Activated T-helper 17 cell treated with anti-CD3 and anti-CD28 coated beads, Interleukin-2, amount 50 U/mL, for 72 hours (primary cell): ENCODE measurements at places on chromosomes 2 and 18. TPM values are rescaled to one million over a fixed set of nuclear protein-coding genes. Genes with fewer than 3 reads are reported as not detected.
A peak's percentile ranks its signal among the peaks of the same experiment; 100 is the strongest.

DNA sequence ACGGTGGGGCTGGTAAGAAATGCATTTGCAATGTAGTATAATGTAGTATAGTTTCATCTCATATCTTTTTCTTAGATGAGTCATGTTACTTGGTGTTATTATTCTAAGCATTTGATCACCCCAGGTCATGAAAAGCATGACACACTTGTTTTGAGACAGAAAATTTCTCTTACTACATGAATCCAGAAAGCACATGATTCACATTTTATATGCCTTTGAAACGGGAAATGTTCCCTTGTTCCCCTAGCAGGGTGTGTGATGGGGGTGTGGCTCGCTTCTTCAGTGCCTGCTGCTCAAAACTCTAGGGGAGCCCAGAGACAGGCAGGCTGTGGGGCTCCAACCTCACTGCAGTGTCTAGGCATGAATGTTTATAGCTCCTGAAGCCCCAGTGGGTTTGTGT is 116.0 kb upstream of the RAB27B start:
- H3K4me3 ChIP-seq = no peak overlapping the region
- ATAC-seq = peak; percentile 76
- H3K36me3 ChIP-seq = no peaks in the 10 kb centered on the region
- peaks cover 10% of the 10 kb centered on the region for H3K27me3 ChIP-seq

TFCP2L1 gene
- 0.03 TPM for total RNA-seq

- H3K27me3 ChIP-seq = peaks cover 22% of the 10 kb centered on the region
- H3K4me1 ChIP-seq = no peaks in the 10 kb centered on the region
- H3K4me3 ChIP-seq = no peak overlapping the region
- H3K27ac ChIP-seq = no peak overlapping the region
Measured at GRCh38 chr2:170204298-170204951, 26.5 kb downstream of the MYO3B start.

MFSD6 gene
- 33.5 TPM for total RNA-seq

GRCh38 chr2:25304826-25305596 is 36.7 kb downstream of the DNMT3A start:
- peaks cover 98% of the 10 kb centered on the region for H3K36me3 ChIP-seq
- H3K4me3 ChIP-seq = peak overlapping the region; percentile 15
- H3K27me3 ChIP-seq = no peaks in the 10 kb centered on the region
- H3K4me1 ChIP-seq = peaks cover 54% of the 10 kb centered on the region
- peak overlapping the region; percentile 10 for H3K27ac ChIP-seq
- no peak for ATAC-seq

CNDP1 gene
- total RNA-seq = not detected

DSG1 gene
- not detected for total RNA-seq

- peaks cover 3% of the 10 kb centered on the region for H3K27me3 ChIP-seq
- no peaks in the 10 kb centered on the region for H3K36me3 ChIP-seq
- ATAC-seq = no peak
- no peaks in the 10 kb centered on the region for H3K4me1 ChIP-seq
- no peak overlapping the region for H3K4me3 ChIP-seq
Measured at GRCh38 chr2:126856403-126856802, 42.3 kb upstream of the TEX51 start.

- peak overlapping the region; percentile 88 for H3K27ac ChIP-seq
- peak; percentile 18 for ATAC-seq
- peaks cover 76% of the 10 kb centered on the region for H3K36me3 ChIP-seq
- H3K4me3 ChIP-seq = peak overlapping the region; percentile 79
Measured at GRCh38 chr2:241111440-241111805, 9.3 kb upstream of the MTERF4 start.

GRCh38 chr2:216119986-216120385 is 10.8 kb downstream of the XRCC5 start:
- H3K27me3 ChIP-seq = no peaks in the 10 kb centered on the region
- peak overlapping the region; percentile 93 for H3K27ac ChIP-seq
- peaks cover 100% of the 10 kb centered on the region for H3K36me3 ChIP-seq
- H3K4me3 ChIP-seq = peak overlapping the region; percentile 72
- peaks cover 41% of the 10 kb centered on the region for H3K4me1 ChIP-seq
- peak; percentile 84 for ATAC-seq

TEKT4 gene
- not detected for total RNA-seq

DNA sequence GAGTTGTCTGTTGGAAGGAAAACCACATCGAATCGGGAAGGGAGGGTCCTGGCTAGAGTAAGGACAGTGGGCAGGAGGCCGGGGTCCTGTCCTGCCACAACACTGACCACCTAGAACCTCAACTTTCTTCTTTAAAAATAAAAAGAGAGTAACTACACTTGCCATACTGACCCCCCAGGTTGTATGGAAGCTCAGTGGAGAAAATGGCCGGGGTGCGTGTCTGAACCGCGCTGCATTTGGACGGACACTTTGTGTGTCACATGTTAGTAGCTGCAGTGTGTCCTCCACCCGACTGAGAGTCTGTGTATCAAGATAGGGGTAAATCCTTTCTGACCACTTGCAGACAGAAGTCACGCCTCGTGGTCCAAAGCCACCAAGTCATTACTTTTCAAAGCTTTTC is 87.0 kb downstream of the GBX2 start:
- no peaks in the 10 kb centered on the region for H3K27me3 ChIP-seq
- no peaks in the 10 kb centered on the region for H3K4me1 ChIP-seq
- H3K4me3 ChIP-seq = no peak overlapping the region
- no peaks in the 10 kb centered on the region for H3K36me3 ChIP-seq
- no peak for ATAC-seq

- ATAC-seq = no peak
- H3K4me3 ChIP-seq = no peak overlapping the region
- H3K27ac ChIP-seq = no peak overlapping the region
- no peaks in the 10 kb centered on the region for H3K4me1 ChIP-seq
- H3K36me3 ChIP-seq = no peaks in the 10 kb centered on the region
Measured at GRCh38 chr2:212530991-212531390, 7.6 kb downstream of the ERBB4 start.

GRCh38 chr2:220894069-220894468 is 678.0 kb downstream of the EPHA4 start:
- no peak for ATAC-seq
- H3K36me3 ChIP-seq = no peaks in the 10 kb centered on the region
- H3K4me3 ChIP-seq = no peak overlapping the region
- H3K27me3 ChIP-seq = peaks cover 5% of the 10 kb centered on the region

- H3K27me3 ChIP-seq = peaks cover 7% of the 10 kb centered on the region
- no peak overlapping the region for H3K27ac ChIP-seq
- H3K36me3 ChIP-seq = no peaks in the 10 kb centered on the region
- no peak overlapping the region for H3K4me3 ChIP-seq
- ATAC-seq = no peak
- H3K4me1 ChIP-seq = no peaks in the 10 kb centered on the region
Measured at GRCh38 chr2:75099521-75099922, 99.8 kb downstream of the TACR1 start.

DNA sequence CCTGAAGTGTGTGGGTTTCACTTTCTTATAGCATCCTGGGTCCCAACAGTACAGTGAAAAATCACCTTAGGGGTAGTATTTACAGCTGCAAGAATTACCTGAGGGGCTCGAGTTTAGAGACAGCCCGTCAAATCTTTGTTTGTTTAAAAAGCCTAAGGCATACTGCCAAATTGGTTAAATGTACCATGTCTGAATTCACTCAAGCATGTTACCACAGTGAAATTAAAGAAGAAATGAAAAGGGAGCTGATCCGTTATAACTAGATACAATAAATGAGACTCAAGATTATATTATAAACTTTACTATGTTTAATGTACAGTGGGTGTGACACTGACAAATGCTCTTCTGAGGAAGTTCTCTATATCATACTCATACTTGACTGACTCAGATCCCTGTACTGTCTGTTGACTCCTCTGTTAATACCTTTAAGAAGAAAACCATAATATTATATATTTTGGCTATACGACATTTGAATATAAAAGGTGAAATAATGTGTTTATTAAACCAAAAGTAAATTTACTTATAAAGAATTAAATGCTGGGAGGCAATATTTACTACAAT is 107.3 kb downstream of the TMEFF2 start:
- H3K27me3 ChIP-seq = peaks cover 13% of the 10 kb centered on the region
- no peaks in the 10 kb centered on the region for H3K36me3 ChIP-seq
- ATAC-seq = no peak
- H3K4me3 ChIP-seq = no peak overlapping the region
- no peak overlapping the region for H3K27ac ChIP-seq

DNA sequence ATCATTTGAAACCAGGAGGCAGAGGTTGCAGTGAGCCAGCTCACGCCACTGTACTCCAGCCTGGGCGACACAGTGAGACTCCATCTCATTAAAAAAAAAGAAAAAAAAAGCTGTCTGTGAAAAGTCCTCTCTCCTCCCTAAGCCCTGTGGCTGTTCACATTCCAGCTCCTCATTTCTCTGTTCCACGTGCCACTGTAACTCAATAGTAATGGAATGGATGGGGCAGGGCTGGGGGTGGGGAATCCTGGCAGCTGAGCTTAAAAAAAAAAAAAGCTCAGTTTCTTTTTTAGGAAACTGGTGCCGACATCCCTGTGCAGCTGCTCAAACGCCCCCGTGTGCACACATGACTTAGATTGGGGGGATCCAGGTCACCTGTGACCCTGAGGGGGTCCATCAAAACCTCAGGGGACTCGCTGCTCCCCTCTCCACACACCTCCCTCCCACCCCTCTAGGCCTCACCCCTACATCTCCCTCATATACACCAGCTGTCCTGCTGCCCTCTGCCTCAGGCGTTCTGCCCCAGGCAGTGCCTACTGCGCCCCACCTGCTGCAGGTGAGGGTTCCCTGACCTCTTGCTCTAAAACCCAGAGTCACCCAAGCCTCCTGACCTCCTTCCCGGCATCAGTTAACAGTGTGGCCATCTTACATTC is 255.4 kb downstream of the AGAP1 start:
- ATAC-seq = no peak
- no peaks in the 10 kb centered on the region for H3K4me1 ChIP-seq
- peaks cover 5% of the 10 kb centered on the region for H3K36me3 ChIP-seq
- peaks cover 7% of the 10 kb centered on the region for H3K27me3 ChIP-seq
- no peak overlapping the region for H3K27ac ChIP-seq
- H3K4me3 ChIP-seq = no peak overlapping the region

REEP1 gene
- 0.26 TPM for total RNA-seq

DNA sequence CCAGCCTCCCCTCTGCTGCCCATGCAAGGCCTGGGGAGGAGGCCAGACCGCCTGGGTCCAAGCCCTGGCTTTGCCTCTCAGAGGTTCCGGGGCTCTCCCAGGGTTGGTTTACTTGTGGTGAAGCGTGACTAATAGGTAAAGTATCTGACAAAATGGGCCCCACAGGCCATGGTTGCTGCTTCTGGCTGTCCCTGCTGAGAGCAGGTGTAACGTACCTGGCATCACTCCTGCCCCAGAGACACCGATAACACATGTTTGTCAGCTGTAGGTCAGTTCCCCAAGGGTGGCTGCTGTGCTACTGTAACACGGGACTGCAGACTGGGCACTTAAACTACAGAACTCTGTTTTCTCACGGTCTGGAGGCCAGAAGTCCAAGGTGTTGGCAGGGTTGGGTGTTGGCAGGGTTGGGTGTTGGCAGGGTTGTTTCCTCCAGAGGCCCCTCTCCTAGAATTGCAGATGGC is 34.1 kb downstream of the ODC1 start:
- H3K27me3 ChIP-seq = no peaks in the 10 kb centered on the region
- no peak overlapping the region for H3K4me3 ChIP-seq
- ATAC-seq = peak; percentile 43

DNA sequence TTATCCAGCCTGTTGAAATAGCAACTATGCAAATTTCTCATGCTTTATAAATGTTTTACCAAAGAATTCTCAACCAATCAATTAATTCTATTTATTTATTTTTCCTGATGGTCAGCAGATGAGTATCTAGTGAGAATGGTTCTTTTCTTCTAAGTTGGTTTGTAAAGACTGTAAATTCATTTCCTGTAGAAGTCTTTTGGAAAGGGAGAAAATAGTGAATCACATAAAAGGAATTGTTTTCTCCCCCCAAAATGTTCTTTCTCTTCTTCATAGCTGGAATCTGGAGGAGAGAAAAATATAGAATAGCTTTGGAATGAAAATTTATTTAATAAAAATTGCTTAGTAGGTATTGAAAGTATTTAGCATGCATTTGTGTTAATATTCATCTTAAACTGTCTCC is 836.1 kb upstream of the ZEB2 start:
- no peaks in the 10 kb centered on the region for H3K36me3 ChIP-seq
- H3K27ac ChIP-seq = no peak overlapping the region
- no peaks in the 10 kb centered on the region for H3K27me3 ChIP-seq
- H3K4me1 ChIP-seq = no peaks in the 10 kb centered on the region
- ATAC-seq = no peak

GRCh38 chr2:85449214-85449588 is 30.7 kb downstream of the SH2D6 start:
- no peaks in the 10 kb centered on the region for H3K36me3 ChIP-seq
- ATAC-seq = no peak
- H3K27me3 ChIP-seq = no peaks in the 10 kb centered on the region
- peak overlapping the region; percentile 25 for H3K27ac ChIP-seq
- H3K4me3 ChIP-seq = no peak overlapping the region

DNA sequence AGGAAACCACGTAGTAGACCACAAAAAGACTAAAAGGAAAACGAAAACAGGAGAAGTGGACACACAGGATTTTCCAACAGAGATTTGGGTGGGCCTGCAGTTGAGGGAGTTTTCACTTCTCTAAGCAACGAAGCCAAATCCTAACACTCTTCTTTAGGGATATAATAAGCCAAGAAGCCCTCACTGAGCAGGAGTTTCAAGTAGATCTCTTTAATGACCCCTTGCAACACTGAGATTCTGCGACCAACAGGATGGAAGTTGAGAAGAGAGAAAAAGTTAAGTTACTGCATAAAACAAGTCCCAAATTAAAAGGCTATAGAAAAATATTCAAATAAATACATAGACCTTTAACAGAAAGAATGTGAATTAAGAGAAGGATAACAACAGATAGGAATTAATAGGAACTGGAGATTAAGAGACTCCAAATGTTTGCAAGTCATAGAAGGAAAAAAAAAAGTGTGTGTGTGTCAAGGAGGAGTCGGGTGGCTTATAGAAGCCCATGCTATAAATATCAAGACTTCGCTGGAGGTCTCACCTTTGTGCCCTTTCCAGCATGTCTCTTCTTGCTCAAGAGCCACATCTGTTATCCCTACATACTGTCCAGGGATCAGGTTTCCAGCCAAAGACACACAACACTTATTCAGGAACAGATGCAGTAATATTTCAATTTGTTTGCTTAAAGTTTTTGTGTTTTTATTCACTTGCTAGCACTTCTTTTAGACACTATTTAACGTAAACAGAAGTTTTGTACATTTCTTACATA is 69.4 kb upstream of the ARHGAP28 start:
- H3K4me1 ChIP-seq = no peaks in the 10 kb centered on the region
- ATAC-seq = no peak
- no peak overlapping the region for H3K27ac ChIP-seq
- no peaks in the 10 kb centered on the region for H3K27me3 ChIP-seq
- H3K4me3 ChIP-seq = no peak overlapping the region
- H3K36me3 ChIP-seq = no peaks in the 10 kb centered on the region

DNA sequence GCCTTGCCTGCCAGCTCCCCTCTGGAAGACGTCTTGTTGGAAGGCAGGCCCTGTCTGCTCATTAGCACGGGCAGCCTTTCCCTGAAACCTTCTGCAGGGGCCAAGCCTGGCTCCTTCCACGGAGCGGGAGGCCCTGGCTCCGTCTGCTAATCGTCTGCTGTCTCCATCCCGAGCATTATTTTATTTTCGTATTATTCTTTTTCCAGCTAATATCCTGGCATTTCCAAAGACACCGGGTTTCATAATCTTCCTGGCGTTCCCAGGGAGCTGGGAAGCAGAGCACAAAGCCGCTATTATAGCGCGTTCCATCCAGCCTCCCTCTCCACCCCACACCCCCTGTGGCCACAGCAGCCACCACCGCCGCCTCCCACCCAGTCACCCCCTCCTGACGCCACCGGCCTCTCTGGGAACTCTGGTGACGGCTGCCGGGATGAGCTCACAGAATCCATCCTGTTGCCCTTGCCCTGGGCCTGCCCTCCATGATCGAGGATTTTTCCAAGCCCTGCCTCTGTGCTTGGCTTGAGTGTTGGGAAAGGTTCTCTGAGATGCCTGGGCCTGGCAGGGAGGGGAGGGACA is 125.5 kb downstream of the DYSF start:
- H3K27ac ChIP-seq = no peak overlapping the region
- H3K4me1 ChIP-seq = no peaks in the 10 kb centered on the region
- no peak for ATAC-seq
- H3K36me3 ChIP-seq = no peaks in the 10 kb centered on the region
